ENCODE measurements at places on chromosomes 2 and 18. TPM values are rescaled to one million over a fixed set of nuclear protein-coding genes. Genes with fewer than 3 reads are reported as not detected.

GRCh38 chr2:37869771-37870170 is 55.3 kb upstream of the RMDN2 start:
- no peaks in the 10 kb centered on the region for H3K27me3 ChIP-seq
- H3K36me3 ChIP-seq, result no peaks in the 10 kb centered on the region
- H3K4me1 ChIP-seq, result no peaks in the 10 kb centered on the region
- no peak overlapping the region for H3K4me3 ChIP-seq
- DNase-seq, result no peak

GRCh38 chr18:1053331-1054315 is 149.0 kb downstream of the ADCYAP1 start:
- no peaks in the 10 kb centered on the region for H3K27me3 ChIP-seq
- DNase-seq, result no peak
- no peak overlapping the region for H3K27ac ChIP-seq
- peaks cover 3% of the 10 kb centered on the region for H3K4me1 ChIP-seq
- H3K36me3 ChIP-seq, result no peaks in the 10 kb centered on the region

GRCh38 chr2:174914853-174915760 is 90.1 kb downstream of the CHN1 start:
- H3K27me3 ChIP-seq, result no peaks in the 10 kb centered on the region
- no peak overlapping the region for H3K4me3 ChIP-seq
- H3K36me3 ChIP-seq, result peaks cover 5% of the 10 kb centered on the region
- H3K4me1 ChIP-seq, result no peaks in the 10 kb centered on the region
- no peak overlapping the region for H3K27ac ChIP-seq
- no peak for DNase-seq

- no peaks in the 10 kb centered on the region for H3K27me3 ChIP-seq
- no peak overlapping the region for H3K27ac ChIP-seq
- H3K4me3 ChIP-seq, result no peak overlapping the region
- no peak for DNase-seq
- H3K36me3 ChIP-seq, result no peaks in the 10 kb centered on the region
These were observed 411.4 kb upstream of the SPHKAP start for GRCh38 chr2:228592925-228593324.

DNA sequence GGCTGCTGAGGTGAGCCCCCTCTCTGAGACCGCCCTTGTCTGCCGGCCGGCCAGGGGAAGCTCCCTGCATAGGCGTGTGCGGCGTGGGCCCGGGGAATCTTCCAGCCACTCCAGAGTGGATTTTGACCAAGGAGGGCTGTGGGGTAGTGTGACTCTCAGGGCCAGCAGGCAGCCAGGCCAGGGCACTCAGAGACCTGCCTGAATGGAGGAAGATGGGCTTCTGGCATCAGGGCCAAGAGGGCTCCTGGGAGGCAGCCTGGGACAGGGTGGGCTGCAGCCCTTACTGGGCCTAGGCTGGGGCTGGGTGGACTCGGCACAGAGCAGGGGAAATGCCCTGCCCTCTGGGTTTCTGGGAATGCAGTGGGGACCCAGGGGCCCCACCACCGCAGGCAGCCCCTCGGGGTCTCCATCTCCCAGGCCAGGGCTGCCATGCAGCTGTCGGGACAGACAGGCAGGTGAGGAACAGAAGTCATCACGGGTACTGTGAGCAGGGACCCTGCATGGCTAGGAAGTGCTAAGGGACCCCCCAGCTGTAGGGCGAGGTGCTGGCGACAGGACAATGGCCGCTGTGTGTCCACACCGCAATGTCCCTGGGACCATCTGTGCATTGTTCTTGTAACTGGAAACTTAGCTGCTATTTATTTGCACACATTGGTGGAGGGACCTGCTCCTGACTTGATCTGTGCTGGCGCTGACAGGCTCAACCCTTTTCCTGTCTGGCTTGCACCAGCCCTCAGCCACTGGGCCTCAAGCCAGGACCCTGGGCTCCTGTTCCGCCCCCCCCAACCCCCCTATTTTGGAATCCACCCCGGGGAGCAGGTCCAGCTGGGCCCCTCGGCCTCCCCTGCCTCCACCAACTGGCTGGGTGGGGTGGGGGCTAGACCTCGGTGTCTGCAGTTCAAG is 4.1 kb downstream of the PDCD1 start:
- DNase-seq, result no peak
- H3K27ac ChIP-seq, result no peak overlapping the region
- H3K4me3 ChIP-seq, result no peak overlapping the region
- peaks cover 4% of the 10 kb centered on the region for H3K4me1 ChIP-seq

GRCh38 chr2:96808176-96808837 is 7.8 kb upstream of the CNNM3 start:
- DNase-seq, result no peak
- no peaks in the 10 kb centered on the region for H3K27me3 ChIP-seq
- no peak overlapping the region for H3K27ac ChIP-seq
- H3K36me3 ChIP-seq, result no peaks in the 10 kb centered on the region

DNA sequence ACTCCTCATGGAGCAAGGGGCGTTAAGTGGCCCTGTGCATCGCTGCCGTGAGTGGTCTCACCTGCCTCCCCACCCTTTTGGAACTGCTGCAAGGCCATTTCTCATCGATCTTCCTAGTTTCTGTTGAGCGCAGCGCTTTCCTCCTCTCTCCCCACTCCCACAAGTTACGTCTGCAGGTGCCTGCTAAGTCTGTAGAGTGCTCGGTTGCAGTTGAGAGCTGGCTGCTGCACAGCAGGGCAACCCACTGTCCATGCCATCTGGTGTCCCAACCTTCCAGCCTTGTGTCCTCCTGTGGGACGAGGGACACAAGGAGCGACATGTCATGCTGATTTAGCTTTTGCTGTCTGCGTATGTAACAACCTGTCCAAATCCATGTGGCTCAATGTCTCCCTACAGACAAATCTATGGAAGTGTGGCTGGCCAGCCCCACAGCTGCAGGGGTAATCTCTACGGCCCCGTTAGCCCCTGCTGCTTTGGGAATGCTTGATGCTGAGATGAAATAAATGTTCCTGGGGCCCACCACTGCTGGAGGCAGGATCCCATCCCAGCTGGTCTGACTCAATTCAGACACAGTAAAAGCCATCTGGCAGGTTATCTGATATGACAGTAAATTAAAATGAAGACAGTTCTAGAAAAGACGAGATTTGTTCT is 68.1 kb upstream of the TCF7L1 start:
- H3K27me3 ChIP-seq, result peaks cover 4% of the 10 kb centered on the region
- H3K4me1 ChIP-seq, result peaks cover 9% of the 10 kb centered on the region
- no peak for DNase-seq
- no peak overlapping the region for H3K27ac ChIP-seq
- no peak overlapping the region for H3K4me3 ChIP-seq

Gene KCNG2
- total RNA-seq, result 0.19 TPM

Gene KIF1A
- 281 TPM for total RNA-seq

Gene G6PC2
- not detected for total RNA-seq

Gene LYG2
- total RNA-seq, result not detected

Gene ASPRV1
- total RNA-seq, result 0.95 TPM

Gene SERPINB11
- not detected for total RNA-seq
